Hematopoietic multipotent progenitor cell treated with erythropoietin and hydrocortisone succinate and interleukin-3 and kit ligand, for 15 days (in vitro differentiated cells): ENCODE measurements at places on chromosomes 11 and 22.

GRCh38 chr11:134034496-134035381, 34.1 kb upstream of the JAM3 start:
- no peak for DNase-seq

GRCh38 chr22:31496735-31497146, 405 bp downstream of the SFI1 start:
- no peak for DNase-seq

DNA sequence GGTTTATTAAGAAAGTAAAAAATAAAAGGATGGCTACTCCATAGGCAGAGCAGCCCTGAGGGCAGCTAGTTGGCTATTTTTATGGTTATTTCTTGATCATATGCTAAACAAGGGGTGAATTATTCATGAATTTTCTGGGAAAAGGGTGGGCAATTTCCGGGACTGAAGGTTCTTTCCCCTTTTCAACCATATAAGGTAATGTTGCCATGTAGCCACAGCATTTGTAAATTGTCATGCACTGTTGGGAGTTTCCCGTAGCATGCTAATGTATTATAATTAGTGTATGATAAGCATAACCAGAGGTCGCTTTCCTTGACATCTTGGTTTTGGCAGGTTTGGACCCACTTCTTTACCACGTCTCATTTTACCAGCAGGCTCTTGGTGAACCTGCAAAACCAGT, 610.4 kb upstream of the B3GAT1 start:
- no peak for DNase-seq

DNA sequence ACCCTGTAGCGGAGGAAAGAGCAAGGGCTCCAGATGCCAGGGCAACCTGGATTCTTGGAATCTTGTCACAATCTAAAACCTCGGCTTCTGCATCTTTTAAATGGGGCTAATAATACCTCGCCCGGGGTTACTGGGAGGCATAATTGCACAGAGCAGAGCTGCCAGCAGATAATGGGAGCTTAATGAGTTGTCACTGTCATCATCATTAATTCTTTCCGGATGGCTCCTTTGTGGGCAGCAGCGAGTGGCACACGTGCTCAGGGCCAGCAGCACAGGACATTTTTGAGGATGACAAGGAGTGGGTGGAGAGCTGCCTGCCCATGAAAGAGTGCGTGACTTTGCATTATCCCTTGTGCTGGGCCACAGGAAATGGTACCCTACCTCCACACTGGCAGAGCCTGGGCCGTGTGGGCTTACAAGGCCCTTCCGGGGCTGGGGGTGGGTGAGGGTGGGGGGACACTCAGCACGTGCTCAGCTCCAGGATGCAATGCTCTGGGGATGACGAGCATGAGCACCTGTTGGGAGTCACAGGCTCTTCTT, 5.7 kb downstream of the PDGFB start:
- DNase-seq: no peak

- no peak for DNase-seq
Measured at GRCh38 chr11:45305874-45306623, 19.9 kb upstream of the SYT13 start.
